ENCODE measurements at places on chromosomes 2 and 18.
A peak's percentile ranks its signal among the peaks of the same experiment; 100 is the strongest.

- DNase-seq, result no peak
These were observed 213.8 kb upstream of the HAAO start for GRCh38 chr2:43005975-43006833.

- DNase-seq, result peak; percentile 10
These were observed 41.2 kb downstream of the SP100 start for GRCh38 chr2:230457073-230457768.

- peak; percentile 47 for DNase-seq
These were observed 17.8 kb upstream of the PMAIP1 start for GRCh38 chr18:59881728-59882656.

- DNase-seq, result no peak
These were observed 190.1 kb downstream of the CTNNA2 start for GRCh38 chr2:79702905-79703304.

- no peak for DNase-seq
These were observed 164.6 kb downstream of the GULP1 start for GRCh38 chr2:188456114-188456909.

All from CD4-positive, alpha-beta T cell treated with Interleukin-15 for 4 hours (primary cell).